Dermis microvascular lymphatic vessel endothelial cell (primary cell): ENCODE measurements at places on chromosomes 2 and 18. TPM values are rescaled to one million over a fixed set of nuclear protein-coding genes. Genes with fewer than 3 reads are reported as not detected.

DNA sequence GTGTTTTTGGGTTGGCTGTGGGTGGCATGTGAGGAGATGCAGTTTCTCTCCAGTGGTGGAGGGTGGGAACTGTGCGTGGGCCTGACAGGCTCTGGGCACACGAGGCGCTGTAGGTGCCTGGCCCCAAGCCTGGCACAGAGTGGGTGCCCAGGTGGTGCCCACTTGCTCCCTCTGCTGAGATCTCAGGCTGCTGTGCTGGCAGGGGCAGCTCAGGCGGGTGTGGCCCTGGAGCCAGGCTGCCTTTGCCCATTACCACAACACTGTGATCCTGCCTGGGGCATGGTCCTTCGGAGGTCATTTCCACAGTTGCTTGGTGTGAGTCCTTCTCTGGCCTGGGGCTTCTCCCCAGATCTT, 20.4 kb downstream of the TSHZ1 start:
- no peak for DNase-seq

DNA sequence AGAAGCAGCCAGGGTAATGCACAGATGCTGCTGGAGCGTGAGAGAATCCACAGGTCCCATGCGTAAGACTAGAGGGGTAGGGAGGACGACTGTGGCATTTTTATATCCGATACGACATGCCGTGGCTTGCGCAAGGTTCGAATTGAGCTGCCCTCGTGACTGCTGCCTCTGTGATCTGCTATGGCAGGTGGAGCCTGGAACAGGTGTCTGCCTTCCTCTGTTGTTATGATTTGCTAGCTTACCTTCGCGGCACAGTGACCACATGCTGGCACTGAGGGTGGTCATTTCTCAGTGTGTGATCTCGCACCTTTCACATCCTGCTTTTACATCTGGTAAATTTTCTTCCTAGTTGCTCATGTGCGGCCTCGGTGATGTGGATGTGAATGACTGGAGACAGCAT, 240.2 kb downstream of the ALPK2 start:
- DNase-seq: no peak

The SERPINB13 gene
- not detected in 2 replicates for total RNA-seq

DNA sequence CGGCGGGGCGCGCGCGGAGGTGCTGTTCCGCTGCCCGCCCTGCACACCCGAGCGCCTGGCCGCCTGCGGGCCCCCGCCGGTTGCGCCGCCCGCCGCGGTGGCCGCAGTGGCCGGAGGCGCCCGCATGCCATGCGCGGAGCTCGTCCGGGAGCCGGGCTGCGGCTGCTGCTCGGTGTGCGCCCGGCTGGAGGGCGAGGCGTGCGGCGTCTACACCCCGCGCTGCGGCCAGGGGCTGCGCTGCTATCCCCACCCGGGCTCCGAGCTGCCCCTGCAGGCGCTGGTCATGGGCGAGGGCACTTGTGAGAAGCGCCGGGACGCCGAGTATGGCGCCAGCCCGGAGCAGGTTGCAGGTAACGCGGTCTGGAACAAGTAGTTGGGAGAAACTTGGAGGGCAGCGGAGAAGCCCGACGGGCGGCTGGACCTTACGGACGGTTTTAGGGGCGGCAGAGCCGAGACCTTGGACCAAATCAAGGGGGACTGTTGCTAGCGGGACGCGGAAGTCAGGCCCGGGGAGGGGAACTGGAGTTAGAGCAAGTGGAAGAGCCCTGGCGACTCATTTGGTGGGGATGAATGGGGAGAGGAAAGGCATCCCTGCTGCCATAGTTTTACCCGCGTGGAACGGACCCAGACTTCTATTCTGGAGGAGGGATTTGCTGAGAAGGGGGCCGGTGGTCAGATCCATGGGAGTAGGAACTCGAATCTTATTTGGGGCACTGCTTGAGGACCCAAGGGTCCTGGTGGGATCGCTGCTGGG, 573 bp downstream of the IGFBP2 start:
- DNase-seq: no peak

- DNase-seq: no peak
These were observed 16.6 kb downstream of the DPP4 start for GRCh38 chr2:162057426-162057825.

- DNase-seq: no peak
These were observed 554.4 kb upstream of the LRRTM1 start for GRCh38 chr2:80858965-80859364.

The GALNT14 gene
- total RNA-seq: 0.39 and 1.3 TPM in 2 replicates

The CKAP2L gene
- 2.0 and 3.1 TPM in 2 replicates for total RNA-seq

DNA sequence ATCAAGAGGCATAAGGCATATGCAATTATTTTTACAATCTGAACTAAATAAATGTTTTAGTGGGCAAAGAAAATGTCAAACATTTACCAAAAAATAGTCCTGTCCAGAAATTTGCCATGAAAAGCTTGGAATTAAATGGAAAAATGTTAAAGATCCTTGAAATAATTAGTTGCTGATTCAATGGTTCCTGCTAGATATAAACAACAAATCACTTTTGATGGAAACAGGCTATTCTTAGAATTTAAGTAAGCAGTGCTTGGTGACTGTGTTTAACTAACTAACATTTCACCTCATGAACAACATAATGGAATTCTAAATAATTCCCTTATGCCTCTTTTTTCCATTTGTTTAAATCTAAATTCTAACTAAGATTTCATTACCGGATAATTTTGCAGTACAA, 3.9 kb downstream of the RND3 start:
- no peak for DNase-seq

DNA sequence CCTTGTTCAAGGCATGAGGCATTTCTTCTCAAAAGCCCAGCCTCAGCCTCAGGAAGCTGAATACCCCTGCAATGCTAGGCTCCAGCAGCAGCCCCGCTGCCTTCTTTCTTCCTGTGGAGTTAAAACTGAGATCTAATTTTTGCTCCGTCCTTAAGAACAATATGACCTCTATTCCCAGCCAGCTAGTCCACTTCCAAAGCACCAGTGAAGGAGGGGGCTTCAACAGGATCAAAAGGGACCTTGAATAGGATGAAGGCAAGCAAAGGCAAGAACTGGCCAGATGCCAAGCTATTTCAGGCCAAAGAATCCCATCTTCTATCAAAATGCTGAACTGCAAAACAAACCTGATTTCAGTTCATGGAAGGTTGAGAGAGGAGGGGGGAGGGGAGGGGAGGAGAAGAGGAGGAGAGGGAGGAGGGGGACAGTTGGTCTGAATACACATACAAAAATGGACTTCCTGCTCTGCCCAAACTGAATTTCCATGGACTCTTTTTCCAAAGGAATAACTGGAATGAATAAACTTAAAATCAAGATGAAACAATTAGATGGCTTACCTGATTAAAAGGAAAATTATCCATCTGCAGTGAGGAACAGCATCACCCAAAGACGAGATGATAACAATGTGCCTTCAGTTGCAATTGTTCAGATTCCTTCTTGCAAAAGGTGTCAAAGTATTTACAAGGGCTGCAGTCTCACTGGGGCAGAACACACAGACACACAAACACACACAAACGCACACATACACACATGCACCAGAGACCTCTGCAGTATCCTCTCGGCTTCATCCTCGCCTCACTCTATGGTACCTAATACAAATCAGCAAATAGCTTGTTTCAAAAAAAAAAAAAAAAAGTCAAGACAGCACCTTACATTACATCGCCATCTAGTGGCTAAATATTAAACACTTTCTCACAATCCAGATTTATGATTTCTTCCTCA, at the start of gene SCN1A:
SCN1A (minus strand) TSS at position 804 of the 939 bp plus-strand sequence. CDS start 54,399 bp downstream, outside the sequence.
- DNase-seq: peak; percentile 24

The LYPD6 gene
- total RNA-seq: 7.8 and 13.3 TPM in 2 replicates

- DNase-seq: no peak
These were observed 67.8 kb downstream of the NXPH2 start for GRCh38 chr2:138712212-138712979.

- peak; percentile 20 for DNase-seq
These were observed 124.8 kb upstream of the COL5A2 start for GRCh38 chr2:189304360-189304759.

DNA sequence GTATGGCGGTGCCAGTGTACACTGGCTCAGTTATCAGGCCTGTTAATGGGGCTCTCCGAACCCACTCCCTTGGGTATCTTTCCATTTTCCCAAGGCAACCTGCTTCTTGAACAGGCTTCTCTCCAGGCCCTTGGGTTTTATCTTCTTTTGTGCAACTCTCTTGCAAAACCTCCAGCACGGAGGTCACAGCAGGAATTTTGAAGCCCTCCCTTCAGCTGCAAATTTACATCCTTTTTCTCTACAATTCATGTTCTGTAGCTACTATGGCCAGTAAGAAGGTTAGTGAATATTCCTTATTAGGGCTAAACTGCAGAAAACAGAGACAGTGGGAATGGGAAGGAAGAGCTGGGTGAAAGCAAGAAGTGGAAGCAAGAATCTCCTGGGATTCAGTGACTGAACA, 10.4 kb upstream of the NPAS2 start:
- no peak for DNase-seq

- DNase-seq: no peak
These were observed 103.0 kb downstream of the MAPK4 start for GRCh38 chr18:50662775-50663383.

GRCh38 chr2:10053351-10053750, 10.0 kb downstream of the KLF11 start:
- DNase-seq: no peak
